ENCODE measurements at places on chromosomes 16 and 17.

DNA sequence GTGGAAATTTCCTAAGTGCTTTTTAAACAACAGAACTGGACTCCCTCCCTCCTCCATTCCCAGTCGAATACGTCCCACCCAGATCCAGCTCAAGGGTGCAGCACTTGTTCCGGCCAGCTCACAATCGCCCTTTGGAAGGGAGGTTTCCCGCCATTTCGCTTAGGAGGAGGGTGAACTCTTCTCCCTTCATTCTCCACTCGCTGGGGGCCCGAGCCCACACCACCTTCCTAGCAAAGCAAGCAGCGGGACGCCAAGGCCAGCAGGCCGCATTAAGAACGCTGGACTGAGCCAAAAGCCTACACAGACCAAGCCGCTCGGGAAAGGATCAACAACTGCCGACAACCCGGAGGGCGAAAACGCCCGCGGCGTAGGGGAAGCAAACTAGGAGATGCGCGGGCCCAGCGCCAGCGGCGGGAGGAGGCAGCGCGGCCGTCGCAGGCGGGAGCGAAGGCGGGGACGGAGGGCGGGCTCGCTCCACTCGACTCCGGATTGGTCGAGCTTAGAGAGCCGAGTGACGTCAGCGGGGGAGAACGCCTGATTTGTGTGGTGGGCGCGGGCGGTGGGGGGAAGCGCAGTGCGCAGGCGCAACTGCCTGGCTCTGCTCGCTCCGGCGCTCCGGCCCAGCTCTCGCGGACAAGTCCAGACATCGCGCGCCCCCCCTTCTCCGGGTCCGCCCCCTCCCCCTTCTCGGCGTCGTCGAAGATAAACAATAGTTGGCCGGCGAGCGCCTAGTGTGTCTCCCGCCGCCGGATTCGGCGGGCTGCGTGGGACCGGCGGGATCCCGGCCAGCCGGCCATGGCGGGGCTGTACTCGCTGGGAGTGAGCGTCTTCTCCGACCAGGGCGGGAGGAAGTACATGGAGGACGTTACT lies at the start of gene PPM1D:
Gene PPM1D (plus strand): TSS at position 574 of the 870 bp plus-strand sequence. CDS start 222 bp downstream, at position 796.
- peak; percentile 97 for DNase-seq

- no peak for DNase-seq
These were observed 10.1 kb upstream of the ERCC4 start for GRCh38 chr16:13909872-13910303.

DNA sequence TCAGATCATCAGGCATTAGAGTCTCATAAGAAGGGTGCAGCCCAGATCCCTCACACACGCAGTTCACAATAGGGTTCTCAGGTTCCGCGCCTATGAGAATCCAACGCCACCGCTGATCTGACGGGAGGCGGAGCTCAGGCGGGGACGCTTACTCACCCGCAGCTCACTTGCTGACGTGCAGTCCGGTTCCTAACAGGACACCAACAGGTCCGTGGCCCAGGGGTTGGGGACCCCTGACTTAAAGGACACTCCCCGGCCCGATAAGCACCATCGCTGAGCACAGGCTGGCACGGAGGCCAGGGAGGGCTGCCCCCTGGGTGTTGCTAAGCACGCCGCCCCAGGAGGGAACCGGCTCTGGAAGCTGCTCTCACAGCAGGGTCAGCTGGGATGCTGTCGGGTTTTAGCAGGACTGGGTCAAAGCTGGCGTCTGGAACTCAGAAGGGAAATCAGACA lies 30.1 kb upstream of the BAHCC1 start:
- DNase-seq, result peak; percentile 33

DNA sequence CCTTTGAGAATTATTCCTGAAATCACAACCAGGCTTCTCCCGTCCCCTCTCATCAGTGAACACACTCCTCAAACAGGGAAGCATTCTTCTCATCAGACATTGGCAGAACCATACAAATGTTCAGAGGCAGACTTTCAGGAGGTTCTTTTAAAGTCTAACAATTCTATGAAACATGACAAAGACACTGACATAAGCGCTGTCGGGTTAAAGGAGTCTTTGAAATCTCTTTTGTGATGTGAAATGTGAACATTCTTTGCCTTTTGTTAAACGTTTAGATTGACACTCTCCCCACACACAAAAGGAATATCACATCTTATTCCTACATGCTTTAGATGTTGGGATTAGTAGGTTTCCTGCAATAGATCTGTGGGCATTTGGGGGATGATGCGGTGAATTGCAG lies 63.9 kb downstream of the NETO2 start:
- no peak for DNase-seq

- no peak for DNase-seq
These were observed 98.3 kb downstream of the ZNF423 start for GRCh38 chr16:49757559-49758069.

- no peak for DNase-seq
These were observed 25.8 kb downstream of the LLGL2 start for GRCh38 chr17:75551266-75551665.

DNA sequence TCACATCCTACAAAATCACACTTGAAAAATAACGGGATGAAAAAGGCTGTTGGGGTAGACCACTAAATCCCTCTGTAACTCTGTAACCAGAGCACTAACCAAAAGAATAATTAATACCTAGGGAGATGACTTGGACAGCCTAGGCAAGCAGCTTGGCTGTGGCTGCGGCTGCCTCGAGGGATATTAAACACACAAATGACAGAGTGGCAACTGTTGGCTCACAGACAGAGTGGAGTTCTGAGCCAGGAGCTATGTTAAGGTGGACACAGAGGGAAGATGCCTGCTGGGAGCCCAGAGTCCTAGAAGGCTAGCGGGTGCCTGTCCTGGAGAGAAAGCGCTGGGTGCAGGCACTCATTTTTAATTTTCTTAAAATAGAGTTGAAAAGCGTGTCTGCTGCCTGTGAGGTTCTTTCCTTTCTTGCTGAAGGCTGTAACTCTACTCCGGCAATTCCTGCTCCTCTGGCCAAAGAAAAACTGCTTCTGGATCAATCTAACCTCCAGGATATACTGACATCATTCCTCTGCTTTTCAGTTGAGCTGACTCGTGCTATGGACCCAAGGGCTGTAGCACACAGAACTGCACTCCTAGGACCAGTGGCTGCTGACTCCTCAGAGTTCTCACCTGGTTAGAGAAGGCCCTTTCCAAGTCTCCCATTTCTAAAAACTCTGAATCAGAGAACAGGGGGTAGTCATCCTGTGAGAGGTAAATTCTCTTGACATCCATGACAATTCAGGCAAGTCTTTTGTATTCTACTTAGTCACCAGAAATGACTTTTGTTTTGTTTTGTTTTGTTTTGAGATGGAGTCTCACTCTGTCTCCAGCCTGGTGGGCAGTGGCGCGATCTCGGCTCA lies 147.9 kb downstream of the STX8 start:
- no peak for DNase-seq

- DNase-seq, result no peak
These were observed 150.8 kb downstream of the C16orf78 start for GRCh38 chr16:49524216-49524946.

- DNase-seq, result no peak
These were observed 25.6 kb upstream of the ZNF652 start for GRCh38 chr17:49387498-49388289.

DNA sequence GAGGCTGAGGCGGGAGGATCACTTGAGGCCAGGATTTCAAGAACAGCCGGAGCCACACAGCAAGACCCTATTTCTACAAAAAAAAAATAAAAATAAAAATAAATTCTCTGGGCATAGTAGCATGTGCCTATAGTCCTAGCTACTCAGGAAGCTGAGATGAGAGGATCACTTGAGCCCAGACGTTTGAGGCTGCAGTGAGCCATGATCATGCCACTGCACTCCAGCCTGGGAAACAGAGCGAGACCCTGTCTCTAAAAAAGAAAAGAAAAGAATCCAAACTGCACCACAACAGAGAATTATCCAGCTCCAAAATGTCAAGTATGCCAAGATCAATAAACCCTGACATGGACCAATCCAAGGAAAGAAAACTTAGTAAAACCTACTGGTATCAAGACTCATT lies 78.9 kb upstream of the NOL11 start:
- DNase-seq, result no peak

GRCh38 chr16:66270333-66270927 lies 96.1 kb upstream of the CDH5 start:
- DNase-seq, result peak; percentile 64

- no peak for DNase-seq
These were observed 26.6 kb upstream of the GINS3 start for GRCh38 chr16:58365623-58366022.

DNA sequence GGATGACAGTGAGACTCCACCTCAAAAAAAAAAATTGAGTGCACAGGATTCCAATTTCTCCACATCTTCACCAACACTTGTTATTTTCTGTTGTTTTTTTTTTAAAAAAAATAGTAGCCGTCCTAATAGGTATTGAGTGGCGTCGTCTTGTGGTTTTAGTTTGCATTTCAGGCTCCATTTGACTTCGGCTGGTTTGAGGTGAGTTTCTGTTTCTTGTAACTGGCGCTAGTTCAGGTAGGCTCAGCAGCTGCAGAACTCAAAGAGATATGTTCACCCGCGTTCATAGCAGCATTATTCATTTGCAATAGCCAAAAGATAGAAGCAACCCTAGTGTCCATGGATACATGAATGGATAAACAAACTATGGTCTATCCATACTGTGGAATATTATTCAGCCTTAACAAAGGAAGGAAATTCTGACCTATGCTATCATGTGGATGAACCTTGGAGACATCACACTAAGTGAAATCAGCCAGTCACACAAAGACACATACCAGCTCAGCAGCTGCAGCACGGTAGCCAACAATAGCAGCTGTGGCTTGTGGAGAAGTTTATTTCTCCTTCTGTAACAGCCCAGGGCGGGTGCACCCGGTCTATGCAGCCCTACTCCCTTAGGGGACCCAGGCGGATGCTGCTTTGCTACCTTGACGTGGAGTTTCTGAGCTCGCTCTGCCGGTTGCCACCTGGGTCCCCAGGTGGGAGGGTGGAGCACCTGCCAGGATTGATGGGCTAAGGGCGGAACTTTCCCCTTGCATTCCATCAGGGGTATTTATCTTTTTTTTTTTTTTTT lies 44.9 kb downstream of the TMEM235 start:
- no peak for DNase-seq
